ENCODE measurements at places on chromosomes 3 and 15.

DNA sequence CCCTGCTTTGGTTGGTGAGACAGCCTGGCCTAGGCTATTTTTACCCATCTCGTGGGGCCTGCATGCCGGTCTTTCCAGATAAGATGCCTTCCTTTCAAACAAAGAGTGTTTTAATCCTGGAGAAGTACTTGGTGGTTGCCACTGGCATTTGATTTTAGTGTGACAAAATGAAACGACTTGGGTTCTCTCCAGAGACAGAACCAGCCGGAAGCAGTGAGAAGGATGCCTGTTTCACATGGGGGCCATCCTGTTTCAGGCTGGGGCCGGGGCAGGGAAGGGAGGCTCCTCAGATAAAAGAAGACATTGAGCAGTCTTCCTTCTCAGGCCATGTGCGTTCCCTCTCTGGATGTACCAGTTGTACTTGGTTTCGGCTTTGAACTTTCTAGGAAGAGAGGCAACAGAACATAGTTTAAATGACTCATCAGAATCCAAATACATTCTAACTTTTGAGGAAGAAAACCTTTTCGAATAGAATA, 74.9 kb downstream of the TOP2B start:
- no peak for DNase-seq

GRCh38 chr15:61092361-61093157, 136.5 kb downstream of the RORA start:
- no peak for DNase-seq

DNA sequence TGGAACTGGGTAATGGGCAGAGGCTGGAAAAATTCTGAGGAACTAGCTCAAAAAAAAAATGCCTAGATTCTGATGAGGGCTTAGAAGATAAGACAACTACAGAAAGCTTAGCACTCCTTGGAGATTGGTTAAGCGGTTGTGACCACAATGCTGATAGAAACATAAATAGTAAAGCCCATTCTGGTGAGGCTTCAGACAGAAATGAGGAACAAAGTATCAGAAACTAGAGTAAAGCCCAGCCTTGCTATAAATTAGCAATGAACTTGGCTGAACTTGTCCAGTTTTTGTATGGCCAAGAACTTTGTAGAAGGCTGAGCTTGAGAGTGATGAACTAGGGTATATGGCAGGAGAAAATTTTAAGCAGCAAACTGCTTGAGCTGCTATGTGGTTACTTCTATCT, 25.4 kb downstream of the GOLGB1 start:
- DNase-seq = no peak

DNA sequence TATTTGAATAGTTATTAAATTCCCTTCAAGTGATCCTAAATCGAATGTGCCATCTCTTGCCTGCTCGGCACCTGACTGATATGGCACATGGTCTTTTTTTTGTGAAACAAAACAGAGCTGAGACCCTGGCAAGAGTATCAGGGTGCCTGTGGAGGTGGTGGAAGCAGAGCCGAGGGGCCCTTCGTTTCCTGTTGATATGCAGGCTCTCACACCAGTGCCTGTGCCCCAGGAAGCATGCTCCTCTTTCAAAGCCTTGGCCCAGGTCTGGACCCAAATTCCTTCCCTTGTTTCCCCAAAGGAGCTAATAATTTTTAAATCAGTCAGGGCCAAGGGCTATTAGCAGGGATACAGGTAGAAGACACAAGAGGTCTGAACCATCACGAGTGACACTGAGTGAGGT, 21.5 kb upstream of the MRPS22 start:
- DNase-seq = no peak

DNA sequence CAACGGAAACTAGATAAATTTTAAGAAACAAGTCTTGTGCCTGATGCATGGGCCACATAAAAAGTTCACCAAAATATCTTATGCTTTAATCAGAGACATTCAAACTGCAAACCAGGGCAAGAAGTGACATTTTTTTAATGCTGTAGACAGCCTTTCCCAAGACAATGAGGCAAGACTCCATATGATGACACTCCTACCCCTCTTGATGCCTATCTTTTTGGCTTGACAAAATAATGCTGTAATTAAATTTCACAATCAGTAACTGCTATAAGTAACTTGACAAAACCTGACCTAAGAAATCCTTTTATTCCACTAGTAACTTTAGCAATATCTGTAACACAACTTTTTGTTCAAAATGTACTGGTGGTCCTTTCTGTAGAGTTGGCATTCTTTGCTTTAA, 48.7 kb downstream of the ECT2 start:
- DNase-seq = no peak

DNA sequence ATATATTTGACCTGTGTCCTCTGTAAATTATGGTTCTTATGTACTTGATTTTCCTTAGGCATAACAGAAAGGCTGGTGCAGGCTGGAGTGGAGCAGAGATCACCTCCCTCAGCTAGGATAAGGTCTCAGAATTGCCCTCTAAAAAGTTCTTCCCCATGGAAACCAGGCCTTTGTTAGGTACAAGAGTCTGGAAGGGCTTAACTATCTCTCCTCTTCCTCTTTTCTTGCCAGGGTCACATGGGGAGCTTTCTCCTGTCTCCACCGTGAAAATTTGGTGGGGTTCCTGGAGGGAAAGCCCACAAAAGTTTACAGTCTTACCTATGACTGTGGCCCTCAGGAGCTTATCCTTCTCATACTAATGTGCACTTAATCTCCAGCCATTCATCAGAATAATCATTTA, 633.2 kb downstream of the MCTP2 start:
- DNase-seq = no peak

DNA sequence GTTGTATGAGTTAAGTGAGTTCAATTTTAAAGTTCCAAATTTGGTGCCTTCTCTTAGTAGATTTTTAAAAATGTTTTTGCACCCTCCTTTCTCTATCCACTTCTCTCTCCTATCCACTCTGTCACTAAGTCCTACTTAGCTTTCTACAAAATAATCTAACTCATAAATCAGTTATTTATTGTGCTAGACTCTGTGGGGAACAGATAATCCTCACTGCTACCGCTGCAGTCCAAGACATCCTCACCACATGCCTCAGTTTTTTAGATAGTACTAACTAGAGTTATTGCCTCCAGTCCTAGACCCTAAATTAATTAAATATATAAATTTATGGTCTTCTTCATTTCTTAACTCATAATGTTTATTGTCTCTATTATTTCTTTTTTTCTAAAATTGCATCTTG, 576.3 kb downstream of the GRM7 start:
- DNase-seq = no peak

DNA sequence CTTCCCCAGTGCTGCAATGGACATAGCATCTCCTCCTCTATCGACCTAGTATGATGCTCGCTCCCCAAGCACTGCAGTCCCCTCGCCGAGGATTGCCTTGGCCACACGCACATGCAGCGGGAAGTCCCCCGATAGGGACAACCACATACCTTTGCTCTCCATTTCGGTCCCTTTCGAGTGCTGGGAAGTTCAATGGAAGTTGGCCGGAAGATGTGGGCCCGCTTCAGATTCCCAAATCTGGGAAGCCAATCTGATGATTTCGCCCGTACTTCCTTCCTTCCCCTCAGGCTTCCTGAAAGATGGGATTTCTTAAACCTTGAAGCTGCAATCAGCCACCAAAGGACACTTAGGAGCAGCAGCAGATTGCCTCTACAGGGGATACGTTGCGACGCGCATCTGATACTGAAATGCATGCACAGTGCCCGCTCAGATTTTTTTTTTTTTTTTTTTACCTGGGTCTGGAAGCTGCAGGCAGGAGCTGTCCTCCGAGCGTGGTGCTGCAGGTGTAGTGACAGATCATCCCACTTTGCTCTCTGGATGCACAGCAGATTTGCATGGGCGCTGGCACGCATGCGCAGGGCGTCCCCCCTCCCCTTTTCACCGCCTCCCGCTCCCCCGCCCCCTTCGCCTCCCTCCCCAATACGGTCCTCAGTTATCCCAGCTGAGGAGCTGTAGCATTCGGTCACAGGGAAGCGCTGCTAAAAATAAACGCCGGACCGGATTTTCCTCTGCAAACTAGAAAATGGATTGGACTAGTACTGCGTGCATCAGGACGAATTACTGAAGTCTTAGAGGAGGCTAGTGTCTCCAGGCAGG, at the start of gene FGF12:
FGF12 (minus strand) TSS at position 510 of the 816 bp plus-strand sequence.
- no peak for DNase-seq

All from effector memory CD4-positive, alpha-beta T cell (primary cell).